ENCODE measurements at places on chromosomes 13 and 19. TPM values are rescaled to one million over a fixed set of nuclear protein-coding genes. Genes with fewer than 3 reads are reported as not detected.
A peak's percentile ranks its signal among the peaks of the same experiment; 100 is the strongest.

Gene KIR2DL4
- total RNA-seq = not detected

Gene ZNF675
- total RNA-seq = 25.3 TPM

Gene GNG8
- not detected for total RNA-seq

Gene ZNF700
- 7.7 TPM for total RNA-seq

GRCh38 chr13:69331245-69331644 is 776.4 kb upstream of the ATXN8OS start:
- DNase-seq = no peak

GRCh38 chr13:109331011-109331433 is 455.4 kb downstream of the IRS2 start:
- DNase-seq = no peak

- peak; percentile 53 for DNase-seq
Observed at GRCh38 chr13:113398963-113399754, 35.2 kb upstream of the GRTP1 start.

DNA sequence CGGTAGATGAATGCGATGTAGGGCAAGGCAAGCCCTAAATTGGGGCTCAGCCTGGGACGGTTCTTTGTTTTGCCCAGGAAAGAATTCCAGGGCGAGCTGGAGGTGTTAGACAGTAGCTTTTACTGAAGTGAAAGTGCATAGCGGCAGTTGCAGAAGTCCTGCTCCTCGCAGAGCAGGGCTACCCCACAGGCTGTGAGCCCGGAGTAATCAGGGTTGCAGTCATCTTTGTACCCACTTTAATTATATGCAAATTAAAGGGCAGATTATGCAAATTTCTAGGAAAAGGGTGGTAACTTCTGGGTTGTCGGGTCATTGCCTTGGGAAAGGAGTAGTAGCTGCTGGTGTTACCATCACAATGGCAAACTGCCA is 30.5 kb downstream of the VAV1 start:
- no peak for DNase-seq

- no peak for DNase-seq
Observed at GRCh38 chr13:99542788-99543406, 41.6 kb downstream of the TM9SF2 start.

Measured in M059J (cell line).